Left renal pelvis (tissue), 4 donors: ENCODE measurements at places on chromosomes 12 and 14.
A peak's percentile ranks its signal among the peaks of the same experiment; 100 is the strongest.

DNA sequence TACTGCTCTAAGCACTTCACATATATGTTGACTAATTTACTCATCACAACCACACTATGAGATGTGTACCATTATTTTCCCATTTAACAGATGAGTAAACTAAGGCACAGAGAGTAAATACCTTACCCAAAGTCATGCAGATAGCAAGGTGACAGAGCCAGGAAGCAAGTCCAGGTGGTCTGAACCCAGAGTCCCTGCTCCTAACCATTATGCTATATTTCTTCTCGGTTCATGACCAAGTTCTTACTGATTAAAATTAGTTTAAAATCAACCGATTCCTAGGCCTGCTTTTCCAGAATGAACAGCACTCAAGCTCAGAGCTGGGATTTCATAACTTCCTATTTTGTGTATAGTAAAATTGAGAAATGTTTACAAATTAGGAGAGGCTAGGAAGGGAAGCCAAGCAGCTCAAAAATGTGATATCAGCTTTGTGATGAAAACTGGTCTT, 85.5 kb upstream of the EGLN3 start:
- DNase-seq = no peak

DNA sequence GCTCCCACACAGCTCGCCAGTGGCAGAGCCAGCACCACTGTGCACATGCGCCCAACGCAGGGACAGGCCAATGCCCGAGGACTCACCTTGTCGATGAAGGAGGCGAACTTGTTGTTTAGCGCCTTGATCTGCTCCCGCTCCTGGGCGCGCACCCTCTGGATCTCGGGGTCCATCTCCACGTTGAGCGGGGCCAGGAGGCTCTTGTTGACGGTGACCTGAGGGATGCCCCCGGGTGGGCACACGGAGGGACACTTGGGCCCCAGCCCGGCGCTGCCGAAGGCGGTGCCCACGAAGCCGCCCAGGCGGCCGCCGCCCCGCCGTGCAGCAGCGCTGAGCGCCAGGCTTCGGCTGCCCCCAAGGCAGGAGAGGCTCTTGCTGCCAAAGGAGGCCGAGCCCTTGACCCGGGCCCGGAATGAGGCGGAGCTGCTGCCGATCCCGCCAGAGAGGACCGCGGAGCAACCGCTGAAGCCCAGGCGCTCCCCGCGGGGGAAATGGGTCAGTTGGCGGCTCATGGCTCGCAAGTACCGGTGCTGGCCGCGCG, at the start of gene KRT72:
TSS of gene KRT72 (minus strand) at position 523 of the 541 bp plus-strand sequence. CDS start at position 512, 11 bp downstream.
- no peak for DNase-seq

DNA sequence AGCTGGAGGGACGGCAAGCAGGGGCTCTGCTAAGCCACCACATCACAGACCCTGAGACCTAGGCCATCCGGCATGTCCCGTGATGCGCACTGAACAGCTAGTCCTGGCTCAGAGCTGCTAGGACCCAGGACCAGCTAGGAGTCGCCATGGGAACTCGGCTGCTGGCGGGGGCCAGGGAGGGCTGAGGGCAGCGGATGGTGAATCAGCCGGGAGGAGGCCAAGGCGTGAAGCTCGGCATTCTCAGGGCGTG, 5.1 kb downstream of the AHNAK2 start:
- no peak for DNase-seq

DNA sequence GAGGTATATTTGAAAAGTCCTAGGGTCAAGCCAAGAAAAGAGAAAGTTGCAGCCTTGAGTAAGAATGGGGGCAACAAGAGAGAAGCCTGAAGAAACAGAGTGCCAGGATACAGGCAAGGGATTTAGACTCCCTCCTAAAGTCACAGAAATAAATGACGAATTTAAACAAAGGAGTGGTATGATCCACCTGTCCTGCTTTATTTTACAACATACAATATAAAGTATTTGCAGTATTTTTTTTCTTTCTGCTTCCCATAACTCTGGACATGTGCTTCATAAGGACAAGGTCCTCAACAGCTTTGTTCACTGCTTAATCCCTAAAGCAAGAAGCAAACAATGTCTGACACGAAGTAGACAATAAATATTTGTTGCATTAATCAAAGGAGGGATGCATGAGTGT, 57.4 kb downstream of the IFNG start:
- no peak for DNase-seq

- no peak for DNase-seq
These were observed 21.1 kb downstream of the CEP170B start for GRCh38 chr14:104885973-104886689.

DNA sequence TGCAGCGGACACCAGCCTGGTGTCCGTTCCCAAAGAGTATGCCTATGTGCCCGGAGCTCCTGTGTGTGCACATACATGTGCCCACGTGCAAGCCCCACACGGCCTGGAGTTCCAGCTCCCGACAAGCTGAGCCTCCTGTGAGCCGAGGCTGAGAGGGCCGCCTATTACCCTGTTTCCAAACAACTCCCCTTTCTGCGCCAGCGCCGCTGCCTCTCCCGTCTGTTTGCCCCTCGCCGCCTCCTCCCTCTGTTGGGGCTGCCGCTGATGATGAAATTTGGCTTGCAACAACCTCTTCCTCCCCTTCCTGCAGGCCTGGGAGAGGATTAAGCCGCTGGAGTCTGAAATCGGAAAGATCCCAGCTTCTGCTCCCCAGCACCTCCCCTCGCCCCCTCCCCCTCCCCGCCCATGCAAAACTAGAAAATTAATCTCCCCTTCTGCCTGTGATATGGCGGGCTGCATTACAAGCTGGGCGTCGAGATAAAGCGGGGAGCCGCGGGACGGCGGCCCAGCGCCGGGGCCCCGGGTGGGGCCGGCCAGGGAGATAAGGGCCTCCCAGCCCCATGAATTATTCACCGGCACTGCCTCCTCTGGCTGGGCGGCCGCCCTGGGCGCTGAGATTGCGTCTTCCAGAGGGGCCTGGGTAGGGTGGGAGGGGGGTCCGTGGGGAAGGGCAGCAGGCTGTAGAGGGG, 6.8 kb upstream of the ASIC1 start:
- DNase-seq = no peak

- peak; percentile 93 for DNase-seq
These were observed at the start of gene REC8 for GRCh38 chr14:24171422-24172260. Gene REC8, plus strand, starts transcription at chr14:24172080. Its CDS starts 473 bp downstream, at chr14:24172553.

GRCh38 chr12:64733857-64734256, 25.3 kb downstream of the GNS start:
- DNase-seq = no peak

DNA sequence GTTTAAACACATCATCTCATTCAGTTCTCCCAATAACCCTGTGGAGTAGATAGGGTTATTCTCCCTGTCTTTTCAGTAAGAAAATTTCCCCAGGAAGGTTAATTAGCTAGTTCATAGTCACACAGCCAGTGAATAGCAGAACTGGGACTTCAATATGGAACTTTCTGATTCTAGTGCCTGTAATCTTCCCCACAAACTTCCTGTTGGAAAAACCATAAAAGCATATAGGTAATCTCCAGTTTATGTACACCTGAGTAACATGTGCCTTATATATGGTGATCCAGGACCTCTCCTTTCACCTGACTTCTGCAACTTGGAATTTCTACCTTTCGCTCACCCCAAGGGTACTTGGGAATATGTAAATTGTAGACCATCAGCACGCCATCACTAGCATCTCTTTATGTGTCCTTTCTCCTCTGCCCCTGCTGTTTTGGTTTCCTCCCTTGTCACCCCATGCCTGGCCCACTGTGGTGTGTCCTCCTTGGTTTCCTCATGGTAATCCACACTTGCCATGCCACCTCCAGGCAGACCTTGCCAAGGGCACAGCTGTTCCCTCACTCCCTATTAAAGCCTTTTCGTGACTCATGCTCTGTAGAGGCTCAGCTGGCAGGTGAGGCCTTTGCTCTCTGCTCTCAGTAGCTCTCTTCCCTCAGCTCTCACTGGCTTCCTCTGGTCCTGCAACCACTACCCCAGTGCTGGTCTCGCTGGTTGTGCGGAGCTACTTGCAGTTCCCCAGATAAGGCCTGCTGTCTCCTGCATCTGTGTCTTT, 16.7 kb downstream of the TBC1D30 start:
- no peak for DNase-seq

DNA sequence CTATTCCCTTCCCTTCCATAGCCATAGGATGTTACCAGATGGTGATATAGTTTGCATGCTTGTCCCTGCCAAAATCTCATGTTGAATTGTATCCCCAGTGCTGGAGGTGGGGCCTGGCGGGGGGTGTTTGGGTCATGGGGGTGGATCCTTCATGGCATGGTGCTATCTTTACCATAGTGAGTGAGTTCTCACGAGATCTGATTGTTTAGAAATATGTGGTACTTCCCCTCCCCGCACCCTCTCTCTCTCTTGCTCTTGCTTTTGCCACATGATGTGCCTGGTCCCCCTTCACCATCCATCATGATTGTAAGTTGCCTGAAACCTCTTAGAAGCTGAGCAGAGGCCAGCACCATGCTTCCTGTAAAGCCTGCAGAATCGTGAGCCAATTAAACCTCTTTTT, 181.3 kb downstream of the CAND1 start:
- DNase-seq = no peak

DNA sequence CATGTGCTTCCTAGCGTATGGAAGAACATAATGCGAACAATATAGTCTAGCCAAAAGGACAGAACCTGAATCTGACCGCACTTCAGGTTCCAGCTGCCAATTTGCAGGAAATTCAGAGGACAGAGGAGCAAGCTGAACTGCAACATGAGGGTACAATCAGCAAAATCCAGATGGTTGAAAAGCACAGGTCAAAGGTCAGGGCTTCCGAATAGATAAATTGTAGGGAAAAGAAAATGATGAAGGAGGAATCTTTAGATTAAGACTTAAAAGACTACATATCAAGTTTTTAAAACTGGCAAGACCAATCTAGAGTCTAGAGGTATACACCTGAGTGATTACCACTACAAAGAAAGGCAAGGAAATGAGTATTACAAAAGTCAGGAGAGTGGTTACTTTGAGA, 42.1 kb upstream of the SELPLG start:
- no peak for DNase-seq

GRCh38 chr14:23321572-23322547, 603 bp downstream of the PABPN1 start:
- no peak for DNase-seq

GRCh38 chr14:58243790-58244555, 670 bp upstream of the PSMA3 start:
- no peak for DNase-seq

DNA sequence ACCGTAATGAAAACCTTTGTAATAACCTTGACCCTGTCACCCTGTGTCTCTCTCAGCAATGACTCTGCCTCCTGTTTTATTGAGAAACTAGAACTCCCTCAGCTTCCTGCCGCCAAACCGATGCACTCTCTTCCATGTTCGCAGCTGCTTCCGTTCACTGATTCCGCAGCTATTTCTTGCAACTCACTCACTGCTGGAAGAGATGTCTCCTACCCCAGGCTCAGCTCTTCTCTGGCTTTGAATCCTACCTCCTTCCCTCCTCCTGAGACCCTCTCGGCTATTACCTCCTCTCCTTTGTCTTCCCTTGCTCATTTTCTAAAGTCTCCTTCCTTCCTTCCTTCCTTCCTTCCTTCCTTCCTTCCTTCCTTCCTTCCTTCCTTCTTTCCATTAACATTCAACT, 71.0 kb downstream of the ESRRB start:
- DNase-seq = no peak

GRCh38 chr12:95298916-95299315, 81.3 kb downstream of the VEZT start:
- DNase-seq = no peak

DNA sequence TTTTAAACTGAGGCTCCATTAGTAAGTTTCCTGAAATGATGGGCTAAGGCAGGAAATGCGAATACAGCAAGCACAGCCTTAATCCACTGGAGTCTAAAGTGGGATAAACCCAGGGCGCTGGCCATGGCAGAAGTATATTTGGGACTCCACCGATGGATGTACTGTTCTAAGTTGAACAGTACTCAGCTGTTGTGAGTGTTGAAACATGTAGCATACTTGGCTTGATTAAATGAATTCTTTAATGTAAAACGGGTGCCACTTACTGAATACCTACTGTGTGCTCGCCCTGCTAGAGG, 996 bp downstream of the SSPN start:
- no peak for DNase-seq

DNA sequence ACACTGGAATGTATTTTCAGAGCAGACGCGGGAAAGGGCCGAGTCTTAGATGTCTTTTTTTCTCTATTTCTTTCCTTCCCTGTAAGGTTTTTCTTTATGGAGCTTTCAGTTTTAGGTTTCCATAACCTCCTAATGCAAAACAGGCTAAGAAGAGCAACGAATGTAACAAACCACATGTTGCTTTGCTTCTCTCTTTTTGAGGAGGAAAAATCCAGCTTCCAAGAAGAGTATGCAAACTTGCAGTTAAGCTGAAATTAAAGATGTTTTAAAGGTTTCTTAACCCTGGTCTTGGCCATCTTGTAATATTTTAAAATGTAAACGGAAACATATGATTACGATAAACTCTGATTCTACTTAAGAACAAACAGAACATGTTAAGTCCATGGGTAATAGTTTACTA, 86.9 kb downstream of the PRICKLE1 start:
- DNase-seq = no peak

- no peak for DNase-seq
These were observed 242.7 kb downstream of the BCL11B start for GRCh38 chr14:99029145-99029915.

DNA sequence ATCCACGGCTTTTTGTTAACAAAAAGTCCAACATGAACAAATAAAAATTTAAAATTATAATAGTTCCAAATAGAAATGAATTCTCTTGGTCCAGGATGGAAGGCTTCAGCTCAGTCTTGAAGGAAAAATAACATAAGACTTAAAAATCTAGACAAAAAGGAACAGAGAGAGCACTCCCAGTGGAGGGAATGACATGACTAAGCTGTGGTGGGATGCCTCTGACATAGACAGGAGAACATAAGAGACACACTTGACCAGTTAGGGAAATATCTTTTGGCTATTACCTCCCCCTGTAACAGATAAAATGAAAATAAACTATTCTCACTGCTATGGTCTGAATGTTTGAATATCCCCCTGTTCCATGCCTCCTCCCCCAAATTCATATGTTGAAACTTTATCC, 106.8 kb downstream of the BBS10 start:
- no peak for DNase-seq

DNA sequence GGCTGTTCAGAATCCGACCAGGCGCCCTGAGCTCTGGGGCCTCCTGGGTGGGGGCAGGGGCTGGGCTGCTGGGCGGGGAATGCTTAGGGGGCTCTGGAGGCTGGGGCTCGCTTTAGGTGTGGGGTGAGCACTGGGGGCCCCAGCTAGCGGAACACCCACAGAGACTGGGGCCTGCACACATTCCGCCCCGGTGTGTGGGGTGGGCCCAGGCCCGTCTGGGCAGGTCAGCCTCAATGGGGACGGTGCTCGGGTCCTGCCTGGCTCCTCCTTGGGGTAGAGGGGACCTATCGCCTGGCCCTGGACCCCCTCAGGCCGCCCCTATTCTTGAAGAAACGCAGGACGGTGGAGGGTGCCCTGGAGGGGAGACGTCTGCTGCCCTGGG, 364.8 kb downstream of the TMEM121 start:
- DNase-seq = no peak

- no peak for DNase-seq
These were observed 1.5 kb downstream of the ATP2B1 start for GRCh38 chr12:89706986-89707702.

GRCh38 chr12:2958432-2959191, 585 bp upstream of the TEAD4 start:
- DNase-seq = no peak

- no peak for DNase-seq
These were observed 93.7 kb downstream of the SAMD4A start for GRCh38 chr14:54660604-54661111.
